Forelimb muscle (tissue), 1 donor: ENCODE measurements at places on chromosomes 2 and 18.

GRCh38 chr2:24538720-24539119 is 47.7 kb downstream of the NCOA1 start:
- no peak for DNase-seq

- DNase-seq = no peak
Observed at GRCh38 chr2:200507179-200507578, 2.7 kb downstream of the KCTD18 start.

GRCh38 chr2:1033069-1033468 is 82.4 kb downstream of the SNTG2 start:
- no peak for DNase-seq

GRCh38 chr18:62720048-62720447 is 4.7 kb downstream of the PHLPP1 start:
- no peak for DNase-seq

- DNase-seq = no peak
Observed at GRCh38 chr18:23882616-23883276, 131.8 kb upstream of the TTC39C start.

DNA sequence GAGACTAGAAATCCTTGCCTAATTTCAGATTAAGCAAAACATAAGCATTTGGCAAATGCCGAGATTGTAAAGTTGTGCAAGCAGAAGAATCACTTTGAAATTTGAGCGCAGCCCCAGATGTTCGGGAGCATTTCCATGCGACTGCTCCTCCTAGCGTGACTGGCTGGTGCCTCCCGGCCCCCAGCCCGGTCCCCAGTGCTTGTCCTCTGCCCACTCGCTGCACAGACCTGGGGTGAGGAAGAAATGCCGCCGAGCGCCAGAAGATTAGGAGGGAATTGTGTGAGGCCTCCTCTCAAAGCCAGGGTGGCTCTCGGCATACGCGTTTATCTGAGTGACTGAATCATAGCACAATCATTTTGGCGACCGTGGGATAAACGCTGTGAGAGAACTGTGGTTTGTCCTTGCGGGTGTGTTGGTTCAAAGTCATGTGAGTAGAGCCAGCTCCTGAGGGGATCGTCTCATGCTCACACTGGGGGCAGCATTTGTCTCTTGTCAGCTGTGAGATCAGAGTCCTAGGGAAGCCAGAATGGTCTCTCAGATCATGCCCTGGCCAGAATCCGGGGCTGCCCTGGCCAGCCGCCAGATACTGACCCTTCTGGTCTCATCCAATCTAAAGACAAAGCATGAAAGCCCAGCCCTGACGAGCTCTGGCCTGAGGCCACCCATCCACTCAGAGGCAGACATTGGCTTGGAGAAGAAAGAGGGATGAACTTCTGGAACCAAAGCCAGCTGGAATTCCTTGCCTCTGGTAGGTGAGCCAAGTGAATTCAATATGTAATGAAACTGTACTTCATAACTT is 189.3 kb downstream of the SH3RF3 start:
- DNase-seq = peak; percentile 93

- no peak for DNase-seq
Observed at GRCh38 chr2:140117386-140117785, 1337.2 kb upstream of the NXPH2 start.

GRCh38 chr2:181812106-181812743 is 79.3 kb upstream of the ITPRID2 start:
- no peak for DNase-seq

DNA sequence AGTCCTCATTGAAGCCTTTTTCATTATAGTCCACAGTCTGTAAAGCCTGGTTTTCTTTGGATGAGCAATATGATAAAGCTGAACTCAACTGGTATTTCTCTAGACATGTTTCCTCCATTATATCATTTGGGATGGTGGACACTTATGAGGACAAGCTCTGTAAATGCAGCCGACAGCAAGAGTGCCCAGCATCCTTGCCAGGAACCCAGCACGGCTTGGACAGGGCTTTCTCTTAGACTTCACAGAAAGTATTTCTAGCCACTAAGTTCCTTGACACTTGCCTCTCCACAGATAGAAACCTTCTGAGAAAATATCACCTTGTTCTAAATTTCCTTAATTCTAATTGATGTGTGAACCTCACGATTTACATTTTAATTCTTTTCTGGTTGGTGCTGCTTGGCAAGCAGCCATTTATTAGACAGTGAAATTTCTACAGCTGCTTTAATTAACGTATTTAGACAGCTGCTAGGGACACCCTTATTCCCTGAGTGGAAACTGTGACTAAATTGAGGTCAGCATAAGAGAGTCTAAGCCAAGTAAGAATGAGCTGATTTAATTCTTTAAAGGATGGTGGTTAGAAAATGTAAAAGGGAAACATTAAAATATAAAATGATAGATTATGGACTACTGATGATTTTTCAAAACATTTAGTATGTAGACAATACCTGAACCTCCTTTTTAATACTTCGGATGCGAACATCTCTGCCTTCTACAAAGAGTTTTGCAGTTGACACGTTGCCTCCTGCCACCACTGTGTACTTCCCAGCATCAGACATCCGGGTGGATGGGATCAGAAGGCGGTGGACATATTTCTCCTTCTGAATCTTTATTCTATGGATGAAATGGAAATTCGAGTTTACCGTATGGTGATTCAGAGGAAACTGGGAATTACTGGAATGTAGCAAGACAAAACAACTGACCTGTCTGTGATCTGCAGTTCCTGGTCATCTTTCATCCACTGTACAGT is 39.8 kb downstream of the TTN start:
- peak; percentile 24 for DNase-seq

DNA sequence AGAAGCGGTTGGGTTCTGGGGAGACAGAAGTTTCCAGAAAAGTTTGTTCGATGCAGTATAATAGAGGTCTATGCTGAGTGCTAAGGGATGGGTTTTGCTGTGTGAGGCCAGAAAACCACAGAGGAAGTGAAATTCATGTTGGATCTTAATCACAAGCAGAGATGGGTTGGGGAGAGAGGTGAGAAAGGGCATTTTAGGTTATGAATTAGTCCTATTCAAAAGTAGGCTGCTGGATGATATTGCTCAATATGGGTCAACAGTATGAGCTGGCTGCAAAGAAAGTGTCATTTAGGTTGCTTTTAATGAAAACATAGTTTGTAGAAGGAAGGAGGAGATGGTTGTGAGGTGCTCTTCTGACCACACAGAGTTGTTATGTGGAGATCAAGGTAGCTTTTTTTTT is 118.8 kb upstream of the LHCGR start:
- no peak for DNase-seq

DNA sequence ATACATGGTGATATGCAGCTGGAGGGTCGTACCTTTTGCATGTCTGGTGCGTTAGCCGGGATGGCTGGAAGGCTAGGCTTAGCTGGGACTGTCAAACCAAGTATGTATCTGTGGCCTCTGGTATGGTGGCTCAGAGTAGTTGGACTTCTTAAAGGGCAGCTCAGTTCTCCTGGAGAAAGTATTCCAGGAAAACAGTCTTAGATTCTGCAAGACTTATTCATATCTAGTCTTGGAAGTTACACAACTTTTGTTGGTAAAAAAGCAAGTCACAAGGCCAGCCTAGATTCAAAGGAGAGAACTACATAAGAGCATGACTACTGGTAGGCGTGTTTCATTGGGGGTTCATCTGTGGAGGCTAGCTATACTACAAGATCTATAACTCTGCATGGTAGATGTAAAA is 45.5 kb downstream of the EML4 start:
- no peak for DNase-seq

DNA sequence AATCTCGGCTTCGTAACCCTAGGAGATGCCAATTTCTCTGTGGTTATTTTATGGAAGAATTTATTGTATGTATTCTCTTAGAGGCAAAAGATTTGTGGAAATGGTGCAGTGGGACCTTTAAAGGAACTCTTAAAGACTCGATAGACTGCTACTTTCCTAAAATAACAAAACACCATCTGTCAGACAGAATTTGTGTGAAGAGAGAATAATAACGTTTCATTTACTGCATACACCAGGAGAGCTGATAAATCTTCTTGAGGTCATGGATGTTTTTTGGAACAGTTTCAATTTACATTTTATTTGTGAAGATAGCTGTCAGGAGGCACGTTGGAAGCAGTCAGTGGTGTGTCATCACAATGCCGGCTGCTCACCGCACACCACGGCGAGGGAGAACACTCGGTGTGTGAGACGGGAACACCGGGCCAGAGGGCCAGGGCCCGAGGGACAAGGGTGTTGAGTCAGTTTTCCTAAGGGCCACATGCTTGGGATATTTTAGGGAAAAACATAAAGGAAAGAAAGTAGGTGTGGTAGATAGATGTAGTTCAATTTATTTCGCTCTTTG is 1681.0 kb upstream of the DDX18 start:
- DNase-seq = no peak

GRCh38 chr2:81672923-81673322 is 1368.4 kb upstream of the LRRTM1 start:
- DNase-seq = no peak

GRCh38 chr2:181517685-181518301 is 60.6 kb downstream of the ITGA4 start:
- DNase-seq = no peak

DNA sequence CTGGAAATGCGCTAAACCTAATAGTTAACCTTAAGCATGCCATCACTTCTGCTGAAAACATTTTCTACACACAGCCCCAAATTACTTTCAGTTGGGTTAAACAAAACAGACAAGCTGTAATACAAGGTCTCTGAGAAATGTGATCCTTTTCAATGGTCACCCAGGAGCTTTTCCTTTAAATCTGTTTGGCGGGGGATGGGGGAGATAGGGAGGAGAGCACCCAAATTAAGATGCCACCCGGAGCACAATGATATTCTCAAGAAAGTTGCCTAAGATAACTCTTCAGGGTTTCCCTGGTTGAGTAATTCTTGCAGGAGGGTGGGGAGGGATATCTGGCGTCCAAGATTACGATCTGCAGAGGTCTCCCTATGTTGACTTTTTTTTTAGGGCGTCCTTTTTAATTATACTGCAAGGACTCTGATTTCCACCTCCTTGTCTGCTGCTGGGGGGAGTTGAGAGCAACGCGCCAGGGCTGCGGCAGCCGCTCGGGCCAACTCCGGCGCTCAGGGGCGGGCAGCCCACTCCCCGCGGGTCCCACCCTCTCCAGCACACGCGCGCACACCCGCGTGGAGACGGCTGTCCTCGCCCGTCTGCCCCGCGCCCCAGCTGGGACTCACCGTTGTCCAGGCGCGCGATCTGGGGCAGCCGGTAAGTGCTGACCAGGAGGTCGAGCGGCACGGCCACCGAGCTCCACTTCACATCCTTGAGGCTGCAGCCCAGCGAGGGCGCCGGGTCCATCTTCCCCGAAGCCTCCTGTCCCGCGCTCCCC is 807 bp downstream of the GAREM1 start:
- DNase-seq = no peak

GRCh38 chr2:73999881-74000597 is 15.3 kb downstream of the TET3 start:
- DNase-seq = no peak

DNA sequence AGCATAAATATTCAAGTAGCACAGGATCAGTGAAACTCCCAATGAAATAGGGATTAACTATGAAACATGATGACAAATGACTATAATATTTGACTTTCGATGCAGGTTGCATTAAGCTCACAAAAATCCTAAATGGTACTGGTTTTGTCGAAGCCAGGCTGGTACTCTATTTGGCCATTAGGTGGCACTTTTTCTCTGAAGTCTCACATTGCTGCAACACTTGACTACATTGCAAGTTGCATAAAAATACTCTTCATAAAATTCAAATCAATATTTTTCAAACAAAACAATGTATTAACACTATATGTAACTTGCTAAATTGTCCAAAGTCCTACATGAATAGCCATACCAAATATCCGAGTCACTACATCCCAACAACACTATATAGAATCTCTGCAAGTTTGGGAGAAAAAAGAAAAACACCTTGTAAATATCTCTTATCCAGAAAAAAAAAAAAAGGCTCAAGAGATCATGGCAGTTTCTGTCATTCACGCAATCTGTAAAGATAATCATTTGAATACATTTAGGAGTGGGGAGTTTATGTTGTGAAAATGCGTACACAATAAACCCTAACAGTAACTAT is 9.5 kb downstream of the RTTN start:
- DNase-seq = peak; percentile 5

- DNase-seq = no peak
Observed at GRCh38 chr2:67070826-67071225, 326.3 kb upstream of the ETAA1 start.

DNA sequence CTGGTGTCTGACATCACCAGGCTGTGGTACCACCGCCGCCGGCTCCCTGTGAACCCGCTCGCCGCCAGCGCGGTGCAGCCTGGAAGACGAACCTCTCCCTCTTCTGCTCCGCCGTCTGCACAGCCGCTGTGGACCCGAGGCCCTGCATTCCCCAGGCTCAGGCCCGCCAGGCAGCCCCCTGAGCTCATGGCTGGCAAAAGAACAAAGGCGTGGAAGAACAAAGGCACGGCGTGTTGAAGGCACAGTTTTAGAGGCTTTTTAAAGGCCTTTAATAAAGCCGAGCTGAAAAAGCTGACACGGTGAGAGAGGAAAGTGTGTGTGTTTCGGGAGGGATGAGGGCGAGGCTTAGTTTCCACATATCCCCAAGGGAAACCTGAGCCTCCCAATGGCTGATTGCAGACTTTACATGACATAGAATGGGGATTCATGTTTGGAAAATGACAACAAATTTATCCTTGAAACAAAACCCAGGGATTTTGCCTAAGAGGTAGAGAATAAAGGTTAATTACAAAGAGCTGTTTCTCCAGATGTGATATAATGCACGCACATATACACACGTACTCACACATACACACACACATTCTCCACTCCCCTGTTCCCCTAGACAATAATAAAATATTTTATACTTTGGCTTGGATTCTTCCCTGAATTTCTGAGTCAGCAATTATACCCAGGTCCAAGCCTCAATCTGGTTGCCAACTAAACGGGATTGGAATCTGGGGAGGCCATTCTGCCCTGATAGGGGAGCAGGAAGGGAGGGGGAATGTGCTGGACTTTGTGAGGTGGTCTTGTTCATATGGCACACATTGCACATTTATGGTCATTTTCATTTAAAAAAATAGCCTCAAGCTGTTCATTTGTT is 39.7 kb downstream of the RFX8 start:
- no peak for DNase-seq

- DNase-seq = no peak
Observed at GRCh38 chr2:102049756-102050443, 58.1 kb downstream of the IL1R2 start.

- no peak for DNase-seq
Observed at GRCh38 chr2:13539296-13539695, 822.6 kb downstream of the TRIB2 start.
